ENCODE measurements at places on chromosomes 4 and X.

DNA sequence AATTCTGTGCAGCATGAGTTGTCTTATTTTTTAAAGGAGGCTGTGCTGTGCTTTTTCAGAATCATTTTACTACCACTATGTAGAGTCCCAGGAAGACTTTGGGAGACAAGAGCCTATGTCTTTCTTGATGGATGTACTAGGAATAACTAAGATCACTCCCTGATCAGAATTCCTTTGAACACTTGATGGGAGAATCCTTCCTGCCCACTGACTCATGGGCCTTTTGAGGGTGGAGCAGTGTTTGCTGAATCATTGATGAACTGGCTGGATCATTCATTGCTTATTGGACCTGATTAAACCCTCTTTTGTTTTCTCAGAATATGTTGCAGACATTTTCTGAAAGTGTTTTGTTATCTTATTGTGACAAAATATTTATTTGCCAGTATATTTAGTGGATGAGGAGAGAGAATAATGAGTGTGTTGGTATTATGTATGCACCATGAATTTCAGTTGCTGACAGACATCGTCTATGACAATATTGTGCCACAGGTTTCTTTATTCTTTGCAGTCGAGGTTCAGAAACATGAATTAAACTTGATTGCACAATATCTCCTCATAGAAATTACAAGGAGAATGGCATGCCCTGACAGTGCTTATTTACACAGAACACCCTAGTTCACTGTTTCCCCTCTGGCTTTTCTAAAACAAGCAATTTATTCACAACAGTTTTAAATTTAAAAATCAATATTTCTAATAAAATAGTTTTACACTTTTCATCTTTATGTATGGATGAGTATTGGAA is 36.3 kb downstream of the POU4F2 start:
- no peak for DNase-seq

DNA sequence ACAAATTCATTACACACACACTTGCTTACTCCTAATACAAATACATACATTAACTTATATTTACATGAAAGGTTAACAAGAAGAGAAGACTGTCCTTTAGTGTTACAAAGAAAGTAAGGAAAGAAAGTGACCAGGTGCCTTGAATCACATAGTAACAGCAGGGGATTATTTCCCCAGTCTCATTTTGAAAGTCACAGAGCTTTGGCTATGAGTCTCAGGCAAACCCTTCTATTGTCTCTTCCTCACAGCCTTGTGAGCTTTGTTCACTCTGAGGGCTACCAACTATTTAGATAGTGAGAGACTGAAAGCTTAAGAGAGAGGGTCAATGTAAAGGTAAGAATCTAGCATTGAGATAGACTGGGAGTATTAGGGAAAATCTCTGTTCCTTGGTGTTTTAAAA is 161.6 kb downstream of the NPNT start:
- DNase-seq, result no peak

GRCh38 chr4:133131829-133132460 is 17.1 kb upstream of the PCDH10 start:
- DNase-seq, result no peak

- DNase-seq, result no peak
Measured at GRCh38 chr4:85777908-85778631, 303.1 kb downstream of the ARHGAP24 start.

DNA sequence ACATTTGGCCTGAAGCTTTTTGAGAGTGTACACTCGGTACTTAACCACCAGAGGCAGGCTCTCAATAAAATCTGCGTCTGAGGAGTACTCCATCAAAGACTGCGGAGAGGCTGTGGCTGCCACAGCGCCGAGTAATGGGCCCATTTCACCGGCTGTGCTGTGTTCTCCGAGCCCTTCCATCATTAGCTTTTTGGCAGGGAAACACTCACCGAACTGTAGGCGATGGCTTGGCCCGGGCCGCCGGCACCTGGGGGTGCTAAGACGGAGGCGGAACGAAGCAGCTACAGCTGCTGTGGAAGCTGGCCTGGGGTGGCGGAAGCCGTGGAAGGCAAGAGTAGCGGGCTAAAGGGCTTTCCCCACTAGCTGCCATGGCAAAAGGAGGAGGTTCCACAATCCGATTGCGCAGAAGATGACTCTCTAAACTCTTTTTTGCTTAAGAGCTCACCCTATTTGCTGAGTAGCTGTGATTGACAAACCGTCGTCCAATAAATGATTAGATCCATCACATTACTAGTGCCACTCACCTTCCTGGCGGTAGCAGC is 48.5 kb upstream of the PABPC1L2A start:
- DNase-seq, result no peak

DNA sequence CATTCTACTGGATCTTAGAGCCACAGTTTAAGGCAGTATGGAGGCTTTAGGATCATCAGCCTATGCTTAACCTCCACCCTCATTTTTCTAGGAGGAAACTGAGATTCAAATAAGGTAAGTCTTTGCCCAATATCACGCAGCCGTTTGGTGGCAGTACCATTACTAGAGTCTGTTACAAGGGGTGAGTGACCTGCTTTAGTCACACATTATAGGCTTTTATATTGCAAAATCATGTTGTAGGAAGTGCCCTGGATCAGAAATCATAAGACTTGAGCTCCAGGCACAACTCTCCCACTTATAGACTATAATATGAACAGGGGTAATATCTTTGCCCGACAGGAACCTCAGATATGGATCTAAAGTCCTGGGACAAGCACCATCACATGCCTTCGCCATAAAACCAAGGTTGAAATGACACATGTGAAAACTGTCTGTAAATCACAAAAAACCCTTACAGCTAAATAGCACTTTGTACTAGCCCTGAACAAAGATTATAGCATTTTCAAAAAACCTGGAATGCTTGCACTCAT is 19.2 kb downstream of the HPSE start:
- no peak for DNase-seq

GRCh38 chr4:70880739-70881138 is 21.4 kb upstream of the MOB1B start:
- no peak for DNase-seq

GRCh38 chr4:47824840-47825239 is 13.0 kb downstream of the CORIN start:
- DNase-seq, result no peak

- DNase-seq, result no peak
Measured at GRCh38 chr4:145061318-145061920, 36.6 kb downstream of the ANAPC10 start.

- no peak for DNase-seq
Measured at GRCh38 chrX:50858548-50858947, 44.6 kb upstream of the SHROOM4 start.

GRCh38 chrX:105167233-105167632 is 53.3 kb downstream of the TEX13A start:
- DNase-seq, result no peak

DNA sequence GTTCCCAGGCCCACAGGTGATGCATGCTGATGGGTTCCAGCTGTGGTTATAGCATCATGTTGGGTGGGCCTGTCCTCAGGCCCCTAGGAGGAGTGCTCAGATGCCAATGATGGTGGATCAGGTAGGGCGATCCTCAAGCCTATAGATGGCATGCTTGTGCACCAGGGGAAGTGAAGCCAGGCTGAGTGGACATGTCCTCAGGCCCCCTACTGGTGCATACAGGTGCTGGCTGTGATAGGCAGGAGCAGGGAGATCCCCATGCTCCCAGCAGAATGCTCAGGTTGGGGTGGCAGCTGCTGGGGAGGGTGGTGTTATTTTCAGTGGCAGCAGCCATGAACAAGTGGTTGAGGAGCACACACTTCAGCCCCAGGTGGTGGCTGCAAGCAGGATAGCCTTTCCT is 96.0 kb downstream of the SMARCA1 start:
- no peak for DNase-seq

DNA sequence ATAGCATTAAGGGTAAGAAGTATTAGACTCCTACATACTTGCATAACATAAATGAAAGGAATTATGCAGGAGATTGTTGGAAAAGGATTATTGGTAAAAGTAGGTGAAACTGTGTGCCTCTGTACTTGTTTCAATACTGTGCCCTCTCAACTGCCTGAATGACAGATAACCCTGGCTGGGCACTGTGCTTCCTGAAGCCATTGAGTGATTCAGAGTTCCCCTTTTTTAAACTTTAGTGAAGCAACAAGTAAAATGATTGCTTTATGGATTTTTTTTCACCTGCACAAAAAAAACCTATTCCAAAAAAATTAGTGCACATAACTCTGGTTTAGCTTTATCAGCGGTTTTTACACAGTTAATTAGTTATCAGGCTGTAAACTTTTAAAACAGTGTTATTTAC is 204.8 kb downstream of the TRAM1L1 start:
- DNase-seq, result no peak

DNA sequence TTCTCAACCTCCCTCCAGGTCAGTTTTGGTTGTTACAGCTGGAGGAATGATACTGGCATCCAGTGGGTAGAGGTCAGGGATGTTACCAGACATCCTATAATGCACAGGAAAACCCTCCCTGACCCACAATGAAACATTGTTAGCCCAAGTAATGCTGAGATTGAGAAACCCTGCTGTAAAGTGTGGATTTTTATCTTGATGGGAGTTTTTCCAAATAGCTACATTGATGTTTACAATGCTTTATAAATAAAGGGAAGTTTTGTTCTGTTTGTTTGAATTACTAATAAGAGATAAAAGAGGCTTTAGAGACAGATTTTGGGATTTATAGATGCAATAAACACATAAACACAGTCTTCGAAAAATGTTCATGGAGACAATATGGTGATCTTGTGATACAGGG is 194.0 kb upstream of the NUDT6 start:
- no peak for DNase-seq

GRCh38 chr4:38921151-38921550 is 53.5 kb downstream of the FAM114A1 start:
- no peak for DNase-seq

GRCh38 chrX:73847991-73848390 is 285.0 kb downstream of the CHIC1 start:
- no peak for DNase-seq

- DNase-seq, result no peak
Measured at GRCh38 chrX:65195621-65196020, 219.4 kb upstream of the ZC4H2 start.

- no peak for DNase-seq
Measured at GRCh38 chrX:48045410-48046311, 25.8 kb downstream of the ZNF630 start.

GRCh38 chr4:108010167-108010566 is 20.5 kb downstream of the HADH start:
- DNase-seq, result no peak

- no peak for DNase-seq
Measured at GRCh38 chrX:31266203-31267076, 194.6 kb upstream of the FTHL17 start.

DNA sequence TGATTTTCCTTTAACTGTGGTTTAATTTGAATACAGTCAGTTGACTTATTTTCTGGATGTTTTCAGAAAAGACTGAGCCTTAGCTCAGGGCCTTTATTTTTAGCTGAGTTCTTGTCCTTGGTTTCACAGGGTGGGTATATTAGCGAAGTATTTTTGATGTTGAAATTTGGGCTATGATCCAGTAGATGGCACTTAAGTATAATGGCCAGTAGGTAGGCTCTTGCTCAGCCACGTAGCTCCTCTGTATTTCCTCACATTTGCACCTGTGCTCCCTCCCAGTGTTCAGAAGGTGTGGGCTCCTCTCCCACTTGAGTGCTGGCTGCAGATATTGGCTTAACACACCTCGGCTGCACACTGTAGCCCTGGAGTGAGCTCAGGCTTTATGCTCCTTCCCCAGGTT is 549.9 kb upstream of the AMOT start:
- DNase-seq, result no peak

- no peak for DNase-seq
Measured at GRCh38 chrX:110401135-110401534, 42.5 kb downstream of the RTL9 start.

GRCh38 chr4:5143940-5144339 is 92.7 kb downstream of the STK32B start:
- no peak for DNase-seq

DNA sequence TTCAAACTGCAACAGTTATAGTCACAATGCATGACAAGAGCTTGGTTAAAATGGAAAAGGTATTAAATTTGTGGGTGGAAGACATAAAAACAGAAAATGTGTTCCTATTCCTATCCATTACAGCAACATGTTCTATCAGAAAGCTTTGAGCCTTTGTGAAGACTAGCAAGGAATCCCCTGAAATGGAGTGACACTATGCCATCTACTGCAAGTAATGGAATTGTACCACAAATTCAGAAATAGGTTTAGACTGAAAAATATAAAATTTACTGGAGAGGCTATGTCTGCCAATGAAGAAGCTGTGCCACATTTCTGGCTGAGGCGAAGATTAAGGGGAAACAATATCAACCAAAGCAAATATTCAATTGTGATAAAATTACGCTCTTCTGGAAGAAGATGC is 247.9 kb downstream of the ADAM29 start:
- DNase-seq, result no peak

DNA sequence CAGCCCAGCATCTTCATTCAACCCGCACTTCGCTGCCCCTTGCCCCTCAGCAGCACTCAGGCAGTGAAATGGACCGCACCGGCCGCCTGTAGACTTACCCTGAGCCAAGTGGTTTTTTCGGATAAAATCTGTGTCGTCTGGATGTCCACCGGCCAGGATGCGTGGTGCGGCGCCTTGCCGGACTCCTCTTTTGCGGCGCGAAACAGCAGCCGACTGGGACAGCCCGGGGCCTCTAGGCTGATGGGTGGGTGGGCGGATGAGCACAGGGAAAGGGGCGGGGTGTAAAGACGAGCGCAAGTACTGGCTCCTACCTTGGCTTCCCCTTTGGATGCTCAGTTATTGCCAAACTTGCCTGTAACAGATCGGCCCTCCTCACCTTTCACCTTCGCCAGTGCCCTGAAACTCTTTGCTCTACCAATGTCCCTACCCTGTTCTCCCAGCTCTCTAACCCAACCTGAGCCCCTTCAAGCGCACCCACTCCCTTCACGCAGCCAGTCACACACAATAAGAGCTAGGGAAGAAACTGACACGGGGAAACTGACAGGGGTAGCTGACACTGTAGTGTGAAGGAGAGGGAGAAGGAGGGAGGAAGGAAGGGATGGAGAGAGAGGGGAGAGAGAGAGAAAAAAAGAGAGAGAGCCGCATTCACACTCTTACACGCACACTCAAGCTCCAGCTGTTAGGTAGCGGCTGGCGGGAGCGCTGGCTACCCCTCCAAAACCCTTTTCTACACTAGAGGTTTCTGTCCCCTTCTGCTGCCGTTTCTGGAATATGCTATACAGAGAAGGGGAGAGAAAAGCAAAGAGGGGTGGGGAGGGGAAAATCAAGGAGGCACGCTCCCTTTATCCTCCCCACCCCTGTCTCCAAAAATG is 559 bp downstream of the TRPC5 start:
- no peak for DNase-seq

DNA sequence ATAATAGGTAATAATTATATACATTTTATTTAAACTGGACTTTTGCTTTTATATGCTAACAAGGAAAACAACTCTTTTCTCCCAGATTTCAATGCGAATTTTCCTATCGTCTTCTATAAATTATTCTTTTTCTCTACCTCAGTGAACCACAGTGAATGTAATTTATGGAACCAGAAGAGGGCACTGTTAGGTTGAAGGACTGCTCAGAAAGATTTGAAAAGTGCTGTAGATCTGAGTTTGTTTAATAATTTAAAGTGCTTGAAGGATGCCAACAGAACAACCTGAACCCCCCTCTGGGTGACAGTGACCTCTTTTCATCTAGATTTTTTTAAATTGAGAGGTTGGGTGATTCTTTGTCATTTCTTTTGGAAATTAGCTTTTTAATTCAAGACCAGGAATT is 54.9 kb downstream of the PHOX2B start:
- no peak for DNase-seq

Data from activated CD4-positive, alpha-beta T cell treated with anti-CD3 and anti-CD28 coated beads for 4 hours (primary cell).